ENCODE measurements at places on chromosomes 12 and 14.
A peak's percentile ranks its signal among the peaks of the same experiment; 100 is the strongest.

DNA sequence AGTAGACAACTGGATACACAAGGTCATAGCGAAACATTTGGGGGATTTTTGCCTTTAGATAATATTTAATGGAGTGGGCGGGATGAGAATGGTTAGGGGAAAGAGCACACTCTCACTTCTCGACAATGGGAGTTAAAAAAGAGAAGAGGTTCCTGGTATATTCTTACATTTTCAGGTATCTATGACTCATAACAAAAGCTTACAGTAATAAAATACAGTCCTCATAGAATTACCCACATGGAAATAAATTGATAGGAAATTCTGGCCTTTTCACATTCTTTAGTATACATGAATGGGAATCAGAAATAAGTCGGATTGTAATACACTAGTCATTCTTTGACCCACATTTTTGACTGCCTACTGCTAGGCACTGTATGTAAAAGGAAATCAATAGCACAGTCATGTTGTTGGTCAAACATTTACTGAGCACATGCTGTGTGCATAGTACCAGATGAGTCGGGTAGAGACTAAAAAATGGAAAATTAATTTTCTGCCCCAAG, 8.2 kb upstream of the CRADD start:
- peak; percentile 7 for DNase-seq

GRCh38 chr12:94994312-94994711, 9.2 kb downstream of the NDUFA12 start:
- no peak for DNase-seq

GRCh38 chr14:51860164-51860824, at the start of gene GNG2:
GNG2 (plus strand) TSS chr14:51860612; CDS start chr14:51950679, 90,067 bp downstream.
- peak; percentile 93 for DNase-seq

DNA sequence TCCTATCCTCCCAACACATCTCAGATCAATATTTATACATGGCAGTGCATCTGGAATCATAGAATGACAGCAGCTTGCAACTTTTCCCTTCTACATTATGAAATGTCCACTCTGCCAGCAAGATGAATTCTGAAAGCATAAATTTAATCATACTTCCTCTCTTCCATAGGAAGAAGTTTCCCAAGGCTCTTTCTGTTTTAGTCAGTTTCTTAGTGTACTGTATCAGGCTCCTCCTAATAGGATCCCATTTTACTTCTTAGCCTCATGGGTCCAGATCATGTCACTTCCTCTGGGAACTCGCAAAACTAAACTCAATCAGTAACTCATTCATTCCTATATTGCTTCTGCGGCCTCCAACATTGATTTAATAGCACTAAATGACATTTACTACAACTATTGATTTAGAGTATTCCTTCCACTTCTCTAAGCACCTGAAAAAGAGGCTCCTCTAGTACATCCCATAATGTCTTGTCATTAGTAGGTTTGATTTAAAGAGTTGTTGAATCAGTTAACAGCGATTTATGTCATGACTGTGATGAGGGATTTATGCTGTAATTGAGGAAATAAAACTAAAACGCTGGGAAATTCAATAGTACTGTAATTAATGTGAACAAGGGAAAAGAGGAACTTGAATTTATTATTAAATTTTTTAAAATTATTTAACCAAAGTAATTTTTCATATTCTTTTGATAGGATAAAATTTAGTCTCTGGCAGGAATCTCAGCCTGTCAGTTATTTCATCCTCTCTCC, 4.0 kb downstream of the CLEC1A start:
- DNase-seq: no peak

DNA sequence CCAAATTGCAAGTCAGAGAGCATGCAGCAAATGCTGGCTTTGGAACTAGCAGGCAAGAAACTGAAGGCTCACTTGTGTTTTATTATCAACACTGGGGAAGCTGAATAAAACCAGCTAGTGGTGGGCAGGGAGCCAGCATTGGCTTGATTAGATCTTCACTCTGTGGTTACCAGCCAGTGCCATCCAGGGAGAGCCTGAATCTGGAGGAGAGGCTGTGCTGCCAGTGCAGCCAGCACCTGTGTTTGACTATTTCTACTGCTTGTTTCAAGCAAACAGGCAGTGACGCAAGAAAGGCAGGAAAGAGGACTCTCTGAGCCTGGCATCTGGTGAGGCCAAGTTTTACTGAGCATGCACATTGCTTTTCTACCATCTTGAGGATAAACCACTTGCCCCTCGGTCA, 247.0 kb downstream of the PHLDA1 start:
- peak; percentile 26 for DNase-seq

DNA sequence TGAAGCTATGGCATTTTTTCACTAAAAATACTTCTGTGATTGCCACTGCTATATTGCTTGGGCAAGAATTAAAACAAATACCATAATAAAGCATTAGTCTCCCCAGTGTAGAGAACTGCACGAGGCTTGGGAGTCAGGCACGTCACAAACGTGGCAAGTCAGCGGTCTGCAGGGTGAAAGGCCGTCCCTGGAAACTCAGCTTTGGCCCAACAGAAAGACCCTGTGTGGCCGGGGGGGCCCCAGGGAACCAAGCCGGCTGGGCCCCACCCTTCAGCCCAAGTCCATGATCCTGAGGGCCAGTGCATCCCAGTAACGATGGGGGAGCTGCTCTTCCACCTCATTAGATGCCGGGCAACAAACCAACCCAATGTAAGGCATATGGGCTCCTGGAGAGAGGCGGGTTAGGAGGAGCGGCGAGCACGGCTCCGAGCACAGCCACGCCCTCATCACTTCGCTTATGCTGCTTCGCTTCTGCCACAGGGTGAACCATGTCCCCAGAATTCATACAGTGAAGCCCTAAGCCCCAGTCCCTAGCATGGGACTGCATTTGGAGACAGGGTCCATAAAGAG, 50.9 kb upstream of the GPR68 start:
- DNase-seq: no peak

DNA sequence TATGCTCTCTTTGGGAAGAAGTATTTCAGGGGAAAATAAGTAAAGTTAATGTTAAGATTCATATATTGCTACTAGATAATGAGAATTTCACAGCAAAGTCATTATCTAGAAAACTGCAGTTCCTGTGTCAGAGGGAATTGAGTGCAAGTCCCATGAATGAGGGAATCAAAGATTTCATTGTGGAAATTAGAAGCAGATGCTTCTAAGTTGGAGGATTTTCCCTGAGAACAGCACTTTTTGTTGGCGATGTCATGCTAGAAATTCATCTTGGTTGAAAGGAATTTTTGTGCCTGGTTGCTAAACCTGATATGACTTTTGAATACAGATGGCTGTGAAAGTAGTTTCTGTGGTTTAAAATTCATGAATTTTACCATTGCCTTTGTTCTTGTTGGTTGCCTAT, 25.6 kb downstream of the FRMD6 start:
- DNase-seq: no peak
